ENCODE measurements at places on chromosomes 11 and 22.
A peak's percentile ranks its signal among the peaks of the same experiment; 100 is the strongest.

- DNase-seq: no peak
Observed at GRCh38 chr11:114160894-114161293, 101.4 kb downstream of the ZBTB16 start.

GRCh38 chr11:47564933-47565339 is 463 bp upstream of the PTPMT1 start:
- peak; percentile 23 for DNase-seq

GRCh38 chr11:21511835-21512440 is 680.9 kb upstream of the ANO5 start:
- DNase-seq: peak; percentile 68

DNA sequence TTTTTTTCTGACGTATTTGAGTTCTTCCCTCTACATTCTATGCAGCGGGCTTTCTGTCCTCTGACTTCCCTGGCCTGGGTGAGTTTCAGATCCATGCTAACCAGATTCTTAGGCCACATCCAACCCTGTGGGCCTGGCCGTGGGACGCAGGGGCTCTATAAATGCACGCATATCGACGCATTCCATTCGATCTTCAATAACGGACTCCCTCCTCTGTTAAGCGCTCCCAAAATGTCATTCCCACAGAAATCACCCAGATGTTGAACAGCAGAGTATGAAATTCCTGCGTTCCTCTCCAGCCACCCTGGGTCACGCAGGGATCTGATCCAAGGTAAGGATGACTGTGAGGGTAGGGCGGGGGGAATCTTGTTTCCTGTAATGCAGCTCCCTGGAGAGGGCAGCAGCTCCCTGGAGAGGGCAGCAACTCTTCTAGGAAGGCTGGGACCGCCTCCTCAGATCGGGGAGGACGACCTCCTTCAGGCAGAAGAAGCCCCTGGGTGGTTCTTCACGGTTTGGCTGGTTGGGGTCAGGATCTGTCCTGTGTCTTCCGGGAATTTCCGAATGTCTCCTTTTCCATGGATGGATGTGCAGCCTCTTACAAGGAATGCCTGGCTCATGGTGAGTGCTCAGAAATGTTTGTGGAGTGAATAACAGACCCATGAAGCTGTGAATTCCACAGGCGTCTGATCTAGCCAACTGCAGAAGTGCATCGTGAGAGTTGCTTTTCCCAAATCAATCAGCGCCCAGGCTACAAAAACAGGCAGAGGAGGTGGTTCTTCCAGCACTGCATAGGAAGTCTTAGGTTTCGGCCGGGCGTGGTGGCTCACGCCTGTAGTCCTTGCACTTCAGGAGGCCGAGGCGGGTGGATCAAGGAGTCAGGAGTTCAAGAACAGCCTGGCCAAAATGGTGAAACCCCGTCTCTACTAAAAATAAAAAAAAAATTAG is 12.2 kb downstream of the MRGPRD start:
- no peak for DNase-seq

DNA sequence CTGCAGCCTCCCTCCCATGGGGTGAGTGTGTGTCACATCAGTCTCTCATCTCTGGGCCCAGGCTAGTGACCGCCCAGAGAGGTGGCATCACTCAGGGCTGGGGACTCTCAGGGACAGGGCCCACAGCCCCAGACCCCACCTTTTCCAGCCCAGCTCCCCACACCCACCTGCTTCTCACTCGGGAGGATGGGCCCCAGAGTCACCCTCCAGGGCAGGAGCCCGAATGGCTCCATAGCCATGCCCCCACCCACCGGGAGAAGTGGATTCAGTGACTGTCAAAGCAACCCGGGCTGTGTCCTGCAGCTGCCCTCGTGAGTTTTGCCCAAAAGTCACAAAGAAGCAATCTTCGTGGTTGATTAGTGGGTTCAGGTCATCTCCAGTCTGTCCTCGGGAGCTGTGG is 26.0 kb downstream of the PARVG start:
- no peak for DNase-seq

DNA sequence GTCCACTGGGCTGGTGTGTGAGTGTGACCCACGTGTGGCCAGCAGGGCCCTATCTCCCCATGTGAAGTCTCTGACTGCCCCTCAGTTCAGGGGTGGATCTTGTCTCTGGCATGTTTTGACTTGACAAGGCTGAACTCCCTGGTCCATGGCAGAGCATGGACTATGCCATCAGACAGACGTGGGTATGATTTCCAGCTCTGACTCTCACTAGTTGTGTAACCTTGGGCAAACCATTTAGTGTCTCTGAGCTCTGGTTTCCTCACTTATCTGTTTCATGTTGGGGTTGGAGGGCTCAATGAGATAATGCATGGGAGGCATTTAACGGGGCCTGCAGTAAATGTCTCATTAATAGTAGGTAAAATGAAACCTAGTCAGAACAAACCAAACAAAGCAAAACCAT is 254.5 kb upstream of the NARS2 start:
- DNase-seq: no peak

DNA sequence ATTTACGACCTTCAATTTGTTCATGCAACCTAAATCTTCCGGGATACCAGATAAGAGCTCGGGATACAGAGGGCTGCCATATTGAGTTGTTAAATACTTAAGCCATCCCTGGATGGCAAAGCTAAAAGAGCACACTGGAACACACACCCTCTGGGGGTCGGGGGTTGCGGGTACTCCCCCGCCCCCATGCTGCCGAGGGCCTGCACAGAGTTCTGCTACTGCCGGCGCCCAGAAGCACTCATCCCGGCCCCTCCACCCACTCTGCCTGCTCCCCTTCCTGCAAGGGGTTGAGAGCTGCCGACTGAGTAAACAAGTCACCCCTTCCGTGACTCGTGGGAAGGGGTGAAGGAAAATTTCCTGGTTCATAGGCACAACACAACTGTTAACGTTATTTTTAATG is 9.3 kb upstream of the MMP13 start:
- DNase-seq: no peak

DNA sequence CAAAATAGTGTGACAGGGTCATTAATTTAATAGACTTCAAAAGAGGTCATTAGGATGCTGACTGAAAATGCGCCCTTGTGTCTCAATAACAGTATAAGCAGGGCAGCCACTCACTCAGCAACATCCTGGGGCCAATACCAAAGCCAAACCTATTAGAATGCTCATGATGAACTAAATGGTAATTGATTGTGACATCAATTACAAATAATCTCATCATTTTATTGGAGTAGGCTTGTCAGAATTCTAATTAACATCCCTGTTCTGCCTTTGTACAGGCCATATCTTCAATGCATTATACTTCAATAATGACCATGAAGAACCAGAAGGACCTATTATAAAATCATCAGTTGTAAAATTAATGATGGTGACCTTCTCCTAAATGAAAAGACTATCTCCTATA is 64.2 kb downstream of the DNAJC24 start:
- no peak for DNase-seq

- no peak for DNase-seq
Observed at GRCh38 chr22:18091478-18091877, 13.7 kb downstream of the PEX26 start.

GRCh38 chr11:1292644-1293618 is 16.5 kb downstream of the TOLLIP start:
- no peak for DNase-seq

- no peak for DNase-seq
Observed at GRCh38 chr11:33634291-33634834, 66.3 kb downstream of the C11orf91 start.

DNA sequence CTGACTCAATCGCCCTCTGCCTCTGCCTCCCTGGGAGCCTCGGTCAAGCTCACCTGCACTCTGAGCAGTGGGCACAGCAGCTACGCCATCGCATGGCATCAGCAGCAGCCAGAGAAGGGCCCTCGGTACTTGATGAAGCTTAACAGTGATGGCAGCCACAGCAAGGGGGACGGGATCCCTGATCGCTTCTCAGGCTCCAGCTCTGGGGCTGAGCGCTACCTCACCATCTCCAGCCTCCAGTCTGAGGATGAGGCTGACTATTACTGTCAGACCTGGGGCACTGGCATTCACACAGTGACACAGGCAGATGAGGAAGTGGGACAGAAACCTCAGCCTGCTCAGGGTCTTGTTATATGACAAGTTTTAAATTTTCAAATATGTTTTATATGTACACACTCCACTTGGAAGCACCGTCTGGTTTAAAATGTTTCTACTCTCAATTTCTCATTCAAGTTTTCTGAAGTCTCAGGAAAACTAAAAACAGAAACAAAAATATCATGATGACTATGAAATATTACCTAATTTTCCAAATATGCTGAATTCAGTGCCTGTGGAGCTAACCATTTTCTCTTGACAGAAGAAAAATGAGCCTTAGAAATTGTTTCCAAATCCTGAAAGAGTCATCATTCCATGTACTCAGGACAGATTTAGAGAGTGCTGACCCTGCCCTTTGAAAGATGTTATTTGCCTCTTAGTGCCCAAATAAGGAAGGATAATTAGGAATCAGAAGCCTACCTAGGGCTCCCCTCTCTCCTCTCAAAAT is 48.8 kb upstream of the TOP3B start:
- DNase-seq: no peak

DNA sequence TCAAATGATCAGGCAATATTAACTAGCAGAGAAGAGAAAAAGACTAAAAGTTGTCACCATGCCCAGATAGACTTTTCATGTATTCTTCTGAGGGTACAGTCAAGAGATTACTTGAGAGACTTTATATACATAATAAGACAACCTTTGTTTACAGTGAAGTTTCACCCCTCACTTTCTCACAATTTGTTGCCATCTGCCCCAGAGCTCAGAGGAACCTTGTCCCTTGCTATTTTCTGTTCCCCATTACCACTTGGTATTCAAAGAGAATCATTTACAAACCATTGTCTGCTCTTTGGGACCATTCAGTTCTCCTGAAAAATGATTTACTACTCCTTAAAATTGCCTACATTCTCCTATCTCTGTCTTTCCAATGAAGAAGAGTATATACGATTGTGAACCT is 544.6 kb downstream of the CNTN5 start:
- DNase-seq: no peak

DNA sequence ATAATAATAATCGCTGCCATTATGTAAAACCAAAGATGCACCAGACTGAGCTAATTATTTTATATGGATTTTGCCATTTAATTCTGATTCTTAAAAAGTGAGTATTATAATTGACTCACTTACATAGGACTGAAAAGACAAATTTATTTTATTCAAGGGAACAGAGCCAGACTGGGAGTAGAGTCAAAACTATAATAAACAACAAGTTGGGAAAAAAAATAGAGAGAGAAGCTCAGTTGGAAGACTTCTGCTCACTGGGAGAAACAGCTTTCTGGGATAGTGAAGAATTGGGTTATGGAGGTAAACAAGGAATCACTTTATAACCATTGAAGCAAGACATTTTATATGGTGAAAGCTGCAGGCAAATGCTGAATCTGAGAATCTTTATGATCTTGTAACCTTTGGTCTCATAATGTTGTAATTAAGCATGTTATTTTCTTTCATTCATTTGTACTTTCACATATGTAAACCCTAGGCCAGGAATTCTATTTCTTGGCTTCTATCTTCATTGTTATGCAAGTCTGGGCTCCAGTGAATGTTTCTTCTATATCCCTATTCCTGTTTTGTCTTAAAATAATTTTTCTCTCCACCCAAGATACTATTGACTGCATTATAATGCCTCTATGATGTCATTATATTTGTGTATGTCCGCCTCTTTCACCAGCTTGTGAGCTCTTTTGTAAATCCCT is 725.3 kb upstream of the CCDC179 start:
- no peak for DNase-seq

GRCh38 chr11:36012979-36013378 is 69.1 kb downstream of the LDLRAD3 start:
- no peak for DNase-seq

- DNase-seq: no peak
Observed at GRCh38 chr11:45647786-45648185, 17.6 kb downstream of the CHST1 start.

DNA sequence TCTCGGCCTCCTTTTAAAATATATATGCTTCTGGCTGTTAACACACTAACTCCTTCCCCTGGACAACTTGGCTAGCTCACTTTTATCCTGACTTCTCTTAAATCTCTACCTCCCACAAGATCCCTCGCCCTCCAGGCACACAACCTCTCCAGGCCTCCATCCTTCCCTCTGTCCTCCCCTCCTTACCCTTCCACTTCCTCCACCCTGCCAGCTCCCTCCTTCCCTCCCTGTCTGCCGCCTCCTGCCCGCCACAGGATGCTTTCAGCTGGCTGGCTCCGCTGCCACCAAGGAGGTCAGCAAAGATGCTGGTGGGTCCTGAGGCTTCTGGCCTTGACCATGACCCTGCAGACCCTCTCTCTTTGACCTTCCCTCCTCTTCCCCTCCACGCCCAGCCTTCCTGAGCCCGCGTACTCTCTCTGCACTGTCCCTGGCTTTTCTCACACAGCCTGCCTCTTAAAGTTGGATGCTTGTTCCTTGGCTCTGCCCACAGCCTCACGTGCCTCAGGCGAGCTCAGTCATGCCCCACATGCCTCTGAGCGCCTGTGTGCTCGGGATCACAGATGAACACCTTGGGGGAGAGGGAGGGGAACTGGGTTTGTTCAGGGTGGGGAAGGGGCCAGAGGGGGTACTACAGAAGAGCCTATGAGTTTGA is 6.7 kb downstream of the NFAM1 start:
- DNase-seq: no peak

- peak; percentile 88 for DNase-seq
Observed at GRCh38 chr11:95371153-95371552, 140.2 kb upstream of the SESN3 start.

- DNase-seq: no peak
Observed at GRCh38 chr11:118411530-118411929, 10.1 kb downstream of the ATP5MG start.

DNA sequence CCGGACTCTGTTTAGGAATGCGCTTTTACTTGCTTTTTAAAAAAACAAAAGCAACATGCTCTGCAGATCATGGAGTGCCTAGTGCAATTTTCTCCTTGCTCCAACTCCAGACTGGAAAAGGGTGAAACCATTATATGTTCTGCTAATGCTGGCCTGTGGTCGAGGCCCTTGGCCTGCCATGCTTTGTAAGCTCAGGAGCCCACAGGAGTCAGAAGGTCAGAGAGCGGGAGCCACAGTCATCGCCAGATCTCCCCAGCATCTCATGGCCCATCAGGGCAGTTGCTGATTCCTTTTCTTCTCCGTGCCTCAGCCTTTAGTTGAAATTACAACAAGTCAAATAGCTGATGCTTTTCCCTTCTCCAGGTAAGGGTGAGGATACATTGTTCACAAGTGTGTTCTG is 80.3 kb downstream of the DDIAS start:
- DNase-seq: no peak

GRCh38 chr11:63022441-63022840 is 6.8 kb upstream of the SLC22A8 start:
- no peak for DNase-seq

GRCh38 chr11:6755303-6755952 is 16.3 kb downstream of the OR2AG2 start:
- peak; percentile 57 for DNase-seq

DNA sequence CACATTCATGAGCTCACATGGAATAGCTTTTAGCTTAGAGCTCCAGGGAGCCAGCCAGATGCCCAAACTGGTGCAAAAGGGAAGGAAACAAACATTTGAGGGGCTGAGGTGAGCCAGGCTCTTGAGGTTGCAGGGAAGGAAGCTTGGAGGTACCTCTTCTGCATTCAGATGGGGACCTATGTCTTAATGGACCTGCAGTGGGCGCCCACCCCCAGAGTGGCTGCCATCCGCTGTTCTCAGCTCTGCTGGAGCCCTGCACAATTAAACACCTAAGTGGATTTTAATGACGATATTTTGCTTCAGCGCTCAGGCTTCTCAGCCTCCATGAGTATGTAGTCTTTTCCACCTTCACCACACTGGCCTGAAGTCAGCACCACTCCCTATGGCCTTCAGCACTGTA is 100.8 kb downstream of the LDLRAD3 start:
- no peak for DNase-seq

- DNase-seq: no peak
Observed at GRCh38 chr11:46701078-46701654, 335 bp downstream of the ZNF408 start.

All from Kasumi-1 (cell line).